Psoas muscle (tissue), 8 donors: ENCODE measurements at places on chromosomes 2 and 18. TPM values are rescaled to one million over a fixed set of nuclear protein-coding genes. Genes with fewer than 3 reads are reported as not detected.

DNA sequence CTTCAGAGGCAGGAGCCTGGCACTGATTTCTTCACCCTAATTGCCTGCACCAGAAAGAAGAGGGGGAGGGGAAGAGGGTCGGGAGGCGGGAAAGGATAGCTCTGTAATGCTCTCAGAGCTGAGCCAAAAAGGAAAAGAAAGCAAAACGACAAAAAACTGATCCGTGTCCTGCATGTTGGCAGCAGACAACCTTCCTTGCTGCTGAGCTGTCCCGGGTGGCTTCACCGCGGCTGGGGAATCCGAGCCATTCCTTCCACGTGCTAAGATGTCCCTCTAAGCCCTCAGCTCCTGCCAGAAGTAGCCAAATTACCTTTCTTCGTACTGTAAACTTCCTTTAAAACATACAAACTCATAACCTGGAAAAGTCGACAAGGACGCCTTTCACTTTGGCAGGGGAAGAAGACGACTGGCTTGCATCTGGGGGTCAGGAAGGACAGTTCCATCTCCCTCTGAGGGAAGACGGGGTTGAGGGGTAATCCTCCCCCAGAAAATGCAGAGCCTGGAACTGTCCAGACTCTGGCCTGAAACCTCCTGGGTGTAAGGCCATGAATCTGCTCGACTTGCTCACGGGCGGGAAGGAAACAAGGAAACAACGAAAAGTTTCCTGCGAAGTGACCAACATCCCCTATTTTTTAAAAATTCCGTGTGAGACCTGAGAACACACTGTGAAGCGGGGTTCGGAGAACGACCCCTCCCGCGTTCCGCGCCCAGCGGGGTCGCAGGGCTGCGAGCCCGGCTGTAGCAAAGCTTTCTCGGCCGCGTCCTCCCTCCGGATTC lies 7.7 kb downstream of the OTX1 start:
- DNase-seq = no peak

ITPRIPL1 gene
- 1.1 TPM for total RNA-seq

DNA sequence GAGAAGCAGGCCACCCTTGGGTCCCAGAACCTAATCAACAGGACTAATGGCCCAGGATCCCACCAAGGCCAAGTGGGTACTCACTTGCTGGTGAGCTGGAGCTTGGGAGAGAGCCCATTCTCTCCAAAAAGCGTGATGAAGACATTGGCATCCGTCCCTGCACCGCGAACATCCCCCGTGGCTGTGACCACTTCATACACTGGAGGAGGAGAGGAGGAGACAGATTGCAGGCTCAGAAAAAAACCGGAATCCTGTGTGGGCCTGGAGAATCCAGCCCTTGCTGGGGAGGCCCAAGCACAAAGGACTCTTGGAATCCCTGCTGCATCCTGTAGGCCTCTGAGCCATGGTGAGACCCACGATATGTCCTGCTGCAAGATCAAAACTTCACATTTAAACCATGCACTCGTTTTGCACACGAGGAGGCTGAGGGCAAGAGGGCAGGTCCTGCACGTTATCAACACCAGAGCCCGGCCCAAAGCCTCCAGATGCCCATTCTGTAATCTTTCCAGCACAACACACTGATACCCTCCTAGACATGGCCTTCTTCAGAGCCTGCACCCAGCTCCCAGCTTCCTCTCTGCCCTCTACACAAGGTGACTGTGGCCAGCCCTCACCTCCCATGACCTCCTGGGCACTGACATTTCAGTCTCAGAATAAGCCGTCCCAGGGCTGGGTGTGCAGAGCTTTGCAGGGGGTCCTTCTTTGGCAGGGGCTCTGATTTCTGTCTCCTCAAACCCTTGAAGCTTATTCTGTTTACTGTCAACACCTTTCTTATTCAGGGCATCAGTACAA lies 7.8 kb downstream of the LOXHD1 start:
- no peak for DNase-seq

HSPE1 gene
- 87.4 TPM for total RNA-seq

GRCh38 chr18:73352546-73352945 lies 484.8 kb upstream of the NETO1 start:
- DNase-seq = no peak

DNA sequence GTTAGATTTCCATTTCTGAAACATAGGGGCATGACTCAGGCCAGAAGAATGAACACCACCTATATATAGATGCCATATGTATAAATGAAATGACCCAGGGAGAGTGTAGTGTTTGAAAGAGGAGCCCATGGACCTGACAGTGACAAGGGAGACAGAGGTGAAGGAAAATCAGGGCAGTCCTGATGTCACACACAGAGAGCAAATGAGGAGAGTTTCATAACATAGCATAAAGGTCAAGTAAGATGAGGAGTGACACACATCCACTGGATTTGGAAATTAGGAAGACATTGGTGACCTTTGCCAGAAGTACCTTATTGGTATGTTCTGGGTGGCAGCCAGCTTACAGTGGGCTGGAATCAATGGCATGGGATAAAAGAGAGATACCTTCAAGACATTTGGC lies 276.7 kb downstream of the ZNF385B start:
- no peak for DNase-seq

ATP6V1B1 gene
- total RNA-seq = not detected

BOK gene
- total RNA-seq = 1.3 TPM

HOXD13 gene
- total RNA-seq = not detected

KCNS3 gene
- 5.8 TPM for total RNA-seq

DNA sequence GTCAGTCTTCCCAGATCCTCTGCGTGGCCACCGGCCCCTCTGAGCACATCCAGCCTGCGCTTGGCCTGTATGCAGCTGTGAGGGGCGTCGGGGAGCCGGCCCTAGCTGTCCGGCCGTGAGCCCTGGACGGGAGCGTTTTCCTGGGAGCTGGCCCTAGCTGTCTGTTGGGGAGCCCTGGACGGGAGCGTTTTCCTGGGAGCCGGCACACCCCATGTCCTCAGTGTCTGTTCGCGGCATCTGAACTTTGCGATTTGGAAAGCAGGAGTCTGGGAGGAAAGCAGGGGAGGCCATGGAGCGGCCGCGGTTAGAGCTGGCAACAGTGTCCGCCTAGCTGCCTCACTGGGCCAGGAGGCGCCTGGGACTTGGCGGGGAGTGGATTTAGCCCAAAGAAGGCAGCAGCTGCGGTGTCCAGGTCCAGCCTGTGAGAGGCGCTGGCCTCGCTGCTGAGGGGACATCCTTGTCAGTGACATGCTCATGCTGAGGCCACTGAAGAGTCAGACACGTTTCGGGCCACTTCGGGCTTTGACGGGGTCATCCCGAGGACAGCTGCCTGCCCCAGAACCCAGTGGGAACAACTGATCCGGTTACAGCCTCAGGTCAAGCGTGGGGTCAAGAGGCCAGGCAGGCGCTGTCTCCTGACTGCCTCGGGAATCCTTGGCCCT lies 75.8 kb downstream of the KCNG2 start:
- no peak for DNase-seq

DNA sequence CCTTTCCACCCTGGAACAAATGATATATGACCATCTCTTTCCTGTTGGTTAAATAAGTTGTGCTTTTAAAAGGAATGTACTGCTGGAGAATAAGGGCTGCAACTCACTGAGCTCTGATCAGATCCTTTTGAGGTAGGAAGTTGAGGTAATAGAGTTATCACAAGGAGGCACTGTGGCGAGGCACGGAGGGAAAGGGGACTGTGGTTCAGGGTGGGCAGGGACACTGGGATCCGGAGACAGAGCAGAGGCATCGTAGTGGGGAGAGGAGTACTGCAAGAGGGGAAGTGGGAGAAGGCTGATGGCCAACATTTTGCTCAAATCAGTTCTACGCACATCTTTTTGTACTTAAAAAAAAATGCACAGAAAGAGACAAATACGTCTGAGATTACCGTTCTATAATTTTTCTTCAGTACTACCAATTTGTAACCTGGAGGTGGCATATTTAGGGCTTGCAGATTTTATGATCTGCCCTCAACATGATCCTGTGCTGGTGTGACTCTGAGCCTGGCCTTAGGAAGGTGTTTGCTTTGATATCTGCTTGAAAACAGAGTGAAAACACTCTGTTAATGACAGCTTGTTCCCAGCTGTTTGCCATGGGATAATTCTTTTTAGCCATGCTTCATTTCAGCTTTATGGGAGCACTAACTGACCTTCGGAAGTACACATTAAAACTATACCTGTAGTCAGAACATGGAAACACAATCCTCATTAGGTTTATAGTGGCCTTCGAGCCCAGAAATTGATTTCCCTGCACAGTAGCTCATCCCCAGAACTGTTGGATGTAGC lies 168.1 kb downstream of the KCNE4 start:
- DNase-seq = no peak

- no peak for DNase-seq
These were observed 30.5 kb downstream of the GALNT14 start for GRCh38 chr2:31107591-31108300.

GRCh38 chr18:9631814-9632496 lies 17.6 kb upstream of the PPP4R1 start:
- no peak for DNase-seq

PROM2 gene
- 0.54 TPM for total RNA-seq

SAG gene
- total RNA-seq = not detected

DNA sequence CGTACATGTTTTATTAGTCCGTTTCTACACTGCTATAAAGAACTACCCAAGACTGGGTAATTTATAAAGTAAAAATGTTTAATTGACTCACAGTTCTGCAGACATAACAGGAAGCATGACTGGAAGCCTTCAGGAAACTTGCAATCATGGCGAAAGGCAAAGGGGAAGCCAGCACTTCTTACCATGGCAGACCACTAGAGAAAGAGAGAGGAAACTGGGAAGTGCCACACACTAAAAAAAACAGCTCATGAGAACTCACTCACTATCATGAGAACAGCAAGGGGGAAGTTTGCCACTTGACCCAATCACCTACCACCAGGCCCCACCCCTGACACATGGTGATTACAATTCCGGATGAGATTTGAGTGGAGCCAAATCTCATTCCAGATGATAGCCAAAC lies 466.2 kb downstream of the IRS1 start:
- no peak for DNase-seq

- no peak for DNase-seq
These were observed 92.2 kb downstream of the TGFA start for GRCh38 chr2:70461414-70461813.

DNA sequence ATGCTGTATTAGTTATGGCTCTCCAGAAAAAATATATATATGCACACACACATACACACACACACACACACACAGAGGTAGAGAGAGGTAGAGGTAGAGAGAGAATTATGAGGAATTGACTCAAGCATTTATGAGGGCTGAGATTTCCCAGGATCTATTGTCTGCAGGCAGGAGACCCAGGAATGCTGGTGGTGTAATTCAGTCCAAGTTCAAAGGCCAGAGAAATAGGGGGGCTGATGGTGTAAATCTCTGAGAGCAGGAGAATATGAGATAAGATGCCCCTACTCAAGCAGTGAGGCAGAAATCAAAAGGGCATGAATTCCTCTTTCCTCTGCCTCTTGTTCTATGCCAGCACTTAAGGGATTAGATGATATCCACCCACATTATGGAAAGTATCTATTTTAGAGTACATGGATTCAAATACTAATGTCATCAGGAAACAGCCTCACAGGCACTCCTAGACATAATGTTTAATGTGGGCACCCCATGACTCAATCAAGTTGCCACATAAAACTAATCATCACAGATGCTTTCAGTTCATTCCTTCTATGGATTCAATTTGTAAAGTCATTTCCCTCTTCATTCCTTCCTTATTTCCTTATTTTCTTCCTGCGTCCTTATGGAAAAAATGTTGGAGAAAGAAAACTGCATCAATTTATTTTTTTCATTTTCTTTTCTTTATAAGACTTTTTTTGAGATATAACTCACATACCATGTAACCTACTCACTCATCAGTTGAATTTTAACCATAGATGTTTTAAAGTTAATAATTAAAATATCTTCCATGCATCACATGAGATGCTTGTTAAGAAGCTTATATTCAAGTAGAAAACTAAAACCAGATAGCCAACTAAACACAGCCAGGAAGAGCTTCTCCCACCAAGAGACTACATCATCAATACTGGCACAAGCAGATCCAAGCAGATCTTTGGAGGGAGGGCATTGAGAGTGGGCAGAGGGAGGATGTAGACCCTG lies 406.2 kb downstream of the MBD2 start:
- no peak for DNase-seq

DNA sequence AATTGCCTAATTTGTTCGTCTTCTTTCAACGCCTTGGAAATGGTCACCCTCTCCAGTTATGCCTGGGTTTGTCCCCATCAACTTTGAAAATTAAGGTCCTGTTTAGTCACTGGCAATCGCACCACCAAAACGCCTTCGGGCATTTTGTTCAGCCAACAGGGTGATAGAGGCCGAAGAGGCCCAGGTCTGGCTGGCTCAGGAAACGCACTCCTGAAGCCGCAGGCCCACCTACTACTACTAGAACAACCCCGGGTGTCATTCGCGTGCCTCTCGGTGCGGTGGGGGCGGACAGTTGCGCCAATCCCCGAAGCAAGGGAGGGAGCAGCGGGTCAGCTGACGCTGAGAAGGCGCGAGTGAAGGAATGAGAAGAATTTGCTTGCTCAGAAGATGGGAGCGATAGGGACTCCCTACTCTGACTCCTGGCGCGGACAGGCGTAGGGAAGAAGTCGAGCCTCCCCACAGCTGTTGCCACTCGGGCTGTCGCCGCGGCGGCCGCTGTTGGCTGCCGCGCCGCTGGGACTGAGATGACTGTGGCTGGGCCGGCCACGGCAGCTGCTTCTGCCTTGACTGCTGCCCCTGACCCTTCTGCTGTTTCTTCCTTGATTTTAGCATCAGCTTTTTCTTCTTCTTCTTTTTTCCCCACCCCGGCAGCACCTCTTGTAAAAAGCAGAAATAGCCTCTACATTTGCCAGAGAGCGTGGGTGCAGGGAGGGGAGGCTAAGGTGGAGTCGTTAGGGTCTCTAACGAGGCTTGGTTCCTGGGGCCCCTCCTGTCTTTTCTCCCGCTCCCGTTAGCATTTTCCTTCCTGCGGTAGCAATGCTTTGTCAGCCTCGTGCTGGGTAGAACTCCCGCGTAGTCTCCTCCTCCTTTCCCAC lies 387.6 kb downstream of the FIGN start:
- DNase-seq = peak; percentile 73

DNA sequence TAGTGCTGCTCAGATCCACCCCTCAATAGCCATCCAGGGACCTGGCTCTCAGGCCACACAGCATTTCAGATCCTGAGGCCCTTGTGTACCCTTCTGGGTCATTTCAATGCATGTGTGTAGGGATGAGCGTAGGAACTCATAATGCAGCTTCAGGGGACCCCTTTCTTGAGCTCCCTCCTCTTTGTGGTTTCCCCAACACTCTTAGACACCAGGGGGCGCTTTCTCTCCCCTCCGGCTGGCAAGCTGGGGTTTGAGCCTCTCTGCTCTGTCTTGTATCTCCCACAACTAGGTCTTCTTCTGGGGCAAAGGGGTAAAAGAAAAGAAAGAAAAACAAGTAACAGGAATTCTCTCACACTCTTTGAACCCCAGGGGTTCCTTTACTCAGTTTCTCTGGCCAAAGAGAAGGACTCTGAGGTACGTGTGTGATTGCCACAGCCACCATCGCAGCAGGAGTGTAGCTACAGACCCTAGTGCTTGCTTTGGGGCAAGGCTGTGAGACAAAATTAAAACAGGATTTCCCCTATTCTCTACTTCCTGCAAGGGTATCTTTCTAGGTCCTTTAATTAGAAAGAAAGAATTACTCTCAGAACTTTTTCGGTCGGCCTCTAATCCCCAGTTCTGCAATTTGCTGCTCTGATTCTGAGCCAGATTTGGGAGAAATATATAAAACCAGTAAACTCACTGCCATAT lies 38.0 kb downstream of the CABYR start:
- peak; percentile 63 for DNase-seq

GRCh38 chr2:119435081-119435952 lies 3.7 kb downstream of the TMEM37 start:
- DNase-seq = no peak

GKN2 gene
- not detected for total RNA-seq

- DNase-seq = no peak
These were observed 261.1 kb upstream of the AGAP1 start for GRCh38 chr2:235232449-235233433.

GRCh38 chr2:10775021-10775780 lies 37.4 kb downstream of the PDIA6 start:
- DNase-seq = no peak
